ENCODE measurements at places on chromosomes 4 and X. TPM values are rescaled to one million over a fixed set of nuclear protein-coding genes. Genes with fewer than 3 reads are reported as not detected.
A peak's percentile ranks its signal among the peaks of the same experiment; 100 is the strongest.

- DNase-seq = peak; percentile 38
Observed at GRCh38 chr4:124783847-124784246, 71.3 kb upstream of the ANKRD50 start.

DNA sequence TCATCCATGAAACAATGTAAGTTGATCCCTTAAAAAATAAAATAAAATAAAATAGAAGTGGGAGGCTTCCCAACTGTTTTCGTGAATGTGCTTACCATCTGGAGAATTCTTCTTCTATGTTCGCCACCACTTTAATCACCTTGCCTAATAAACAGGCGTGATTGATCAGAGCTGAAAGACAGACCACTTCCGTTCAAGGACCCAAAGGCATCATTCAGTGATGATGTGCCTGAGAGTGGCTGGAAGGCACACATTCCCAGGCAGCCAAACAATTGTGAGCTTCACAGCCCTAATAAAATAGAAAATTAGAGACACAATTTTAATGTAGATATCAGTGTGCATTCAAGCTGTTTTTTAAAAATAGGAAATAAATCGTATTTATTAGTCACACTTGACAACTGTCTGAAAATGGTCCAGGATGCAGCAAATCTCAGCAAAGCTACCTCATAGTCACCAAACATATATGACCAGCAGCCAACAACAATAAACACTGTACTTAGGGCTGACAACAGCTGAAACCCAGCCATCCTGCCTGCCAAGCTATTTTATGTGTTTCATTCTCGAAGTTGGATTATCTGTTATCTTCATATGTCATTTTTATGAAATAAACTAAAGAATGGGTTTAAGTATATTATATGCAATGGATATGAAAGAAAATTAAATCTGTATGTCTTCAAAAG is 163.2 kb upstream of the FAM9B start:
- no peak for DNase-seq

DNA sequence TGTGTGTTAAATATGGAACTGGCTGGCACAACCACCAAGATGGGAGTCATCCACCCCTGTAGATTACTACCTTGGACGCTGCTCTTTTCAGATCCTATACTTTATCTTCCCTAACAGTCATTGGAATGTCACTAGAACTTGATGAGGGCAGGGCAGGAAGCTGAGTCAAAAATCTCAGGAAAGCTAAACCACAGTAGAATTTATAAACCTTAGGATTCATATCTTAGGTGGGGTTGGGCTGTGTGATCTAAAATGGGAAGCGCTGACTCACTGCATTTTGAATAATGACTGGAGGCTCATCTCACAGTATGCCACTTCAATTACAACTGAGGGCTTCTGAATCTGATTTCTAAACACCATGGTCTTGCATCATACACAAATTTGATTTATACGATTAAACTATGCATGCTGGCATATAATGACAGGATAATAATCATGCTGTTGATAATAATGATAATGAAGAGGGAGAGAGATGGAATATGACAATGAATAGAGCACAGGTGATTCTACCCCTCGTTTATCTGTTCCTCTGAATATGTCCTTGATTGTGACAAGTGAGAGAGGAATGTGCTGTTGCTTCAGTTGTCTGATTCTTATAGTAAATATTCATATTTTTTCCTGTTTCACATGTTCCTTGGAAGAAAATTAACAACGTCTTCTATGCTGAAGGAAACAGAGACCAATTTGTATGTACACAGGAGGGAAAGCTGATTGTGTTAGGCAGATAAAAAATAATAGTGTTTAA is 270.3 kb upstream of the HS3ST1 start:
- peak; percentile 70 for DNase-seq

DNA sequence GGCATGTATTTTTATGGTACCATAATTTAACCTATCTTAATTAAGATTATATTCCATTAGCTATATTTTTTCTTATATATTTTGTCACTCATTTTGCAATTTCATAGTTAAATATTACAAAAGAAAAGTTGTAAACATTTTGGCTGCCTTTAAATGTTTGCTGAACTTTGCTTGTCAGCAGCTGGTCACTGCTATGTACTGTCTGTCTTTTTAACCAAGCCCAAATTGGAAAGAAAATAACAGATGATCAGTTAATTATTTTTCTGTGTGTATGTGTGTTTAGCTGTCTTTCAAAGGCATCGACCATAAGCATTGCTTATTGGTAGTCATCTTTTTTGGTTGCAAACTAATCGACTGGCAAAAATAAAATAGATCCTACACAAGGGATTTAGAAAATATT is 54.4 kb upstream of the SMAD1 start:
- no peak for DNase-seq

GRCh38 chrX:140034916-140035315 is 69.6 kb upstream of the CXorf66 start:
- peak; percentile 7 for DNase-seq

DNA sequence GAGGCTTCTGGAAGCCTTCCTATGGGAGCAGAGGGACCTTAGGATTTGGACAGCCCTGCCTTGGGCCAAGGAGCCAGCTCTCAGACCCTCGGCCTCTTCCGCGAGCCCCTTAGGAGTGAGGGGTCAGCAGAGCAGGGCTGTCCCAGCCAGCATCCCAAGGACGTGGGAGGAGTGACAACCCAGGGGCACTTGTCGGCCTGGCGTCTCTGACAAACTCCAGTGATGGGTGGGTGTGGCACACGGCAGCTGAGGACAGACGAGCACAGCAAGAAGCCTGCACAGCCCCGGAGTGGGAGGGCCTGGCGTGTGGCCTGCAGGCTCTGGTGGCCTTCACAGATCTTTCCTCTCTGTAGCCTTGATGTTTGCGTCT is 11.6 kb upstream of the TNIP2 start:
- DNase-seq = no peak

DNA sequence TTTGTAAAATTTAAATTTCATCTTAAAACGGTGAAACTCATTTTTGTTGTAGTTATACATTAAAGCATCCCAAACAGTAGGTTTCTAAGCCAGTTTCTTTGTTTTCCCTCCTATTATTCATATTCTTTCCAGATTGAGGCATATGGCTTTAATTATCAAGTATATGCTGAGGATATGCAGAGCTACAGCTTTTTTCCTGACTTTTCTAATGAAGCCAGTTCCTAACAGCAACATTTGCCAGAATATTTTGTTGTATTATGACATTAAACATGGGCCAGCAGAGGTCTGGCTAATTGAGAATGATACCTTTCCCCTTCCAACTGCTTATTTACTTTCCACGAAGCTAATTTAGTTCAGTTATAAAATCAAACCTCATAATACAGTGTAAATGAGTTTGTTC is 75.3 kb downstream of the SLIT2 start:
- DNase-seq = no peak

DNA sequence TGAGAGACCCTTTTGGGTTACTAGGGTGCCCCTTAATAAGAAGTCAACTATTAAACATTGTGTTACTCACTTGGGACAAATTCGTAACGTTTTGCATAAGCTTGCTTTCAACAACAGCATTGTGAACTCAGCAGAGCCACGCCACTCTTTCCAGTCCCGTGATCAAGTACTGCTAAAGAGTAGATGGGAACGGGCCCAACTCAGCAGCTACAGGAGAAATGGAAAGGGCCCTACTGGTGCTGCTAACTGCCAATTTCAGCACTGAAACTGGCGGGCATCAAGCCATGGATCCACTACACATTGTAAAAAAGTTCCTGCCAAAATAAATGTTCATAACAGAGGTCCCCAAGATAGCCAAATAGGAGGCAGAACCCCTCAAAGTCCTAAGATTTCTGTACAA is 19.0 kb upstream of the DHX15 start:
- no peak for DNase-seq

The PF4V1 gene
- total RNA-seq = not detected

The FOXP3 gene
- not detected for total RNA-seq

The TEC gene
- total RNA-seq = not detected

The DDX60 gene
- total RNA-seq = 30.2 TPM

The GABRG1 gene
- 1.0 TPM for total RNA-seq

The TNMD gene
- not detected for total RNA-seq

The CYLC1 gene
- not detected for total RNA-seq

The EOLA1 gene
- total RNA-seq = 15.7 TPM
